A673 (cell line): ENCODE measurements at places on chromosomes 4 and X. TPM values are rescaled to one million over a fixed set of nuclear protein-coding genes. Genes with fewer than 3 reads are reported as not detected.

- peak; percentile 9 for DNase-seq
Observed at GRCh38 chrX:88135735-88136134, 611.3 kb upstream of the CPXCR1 start.

DNA sequence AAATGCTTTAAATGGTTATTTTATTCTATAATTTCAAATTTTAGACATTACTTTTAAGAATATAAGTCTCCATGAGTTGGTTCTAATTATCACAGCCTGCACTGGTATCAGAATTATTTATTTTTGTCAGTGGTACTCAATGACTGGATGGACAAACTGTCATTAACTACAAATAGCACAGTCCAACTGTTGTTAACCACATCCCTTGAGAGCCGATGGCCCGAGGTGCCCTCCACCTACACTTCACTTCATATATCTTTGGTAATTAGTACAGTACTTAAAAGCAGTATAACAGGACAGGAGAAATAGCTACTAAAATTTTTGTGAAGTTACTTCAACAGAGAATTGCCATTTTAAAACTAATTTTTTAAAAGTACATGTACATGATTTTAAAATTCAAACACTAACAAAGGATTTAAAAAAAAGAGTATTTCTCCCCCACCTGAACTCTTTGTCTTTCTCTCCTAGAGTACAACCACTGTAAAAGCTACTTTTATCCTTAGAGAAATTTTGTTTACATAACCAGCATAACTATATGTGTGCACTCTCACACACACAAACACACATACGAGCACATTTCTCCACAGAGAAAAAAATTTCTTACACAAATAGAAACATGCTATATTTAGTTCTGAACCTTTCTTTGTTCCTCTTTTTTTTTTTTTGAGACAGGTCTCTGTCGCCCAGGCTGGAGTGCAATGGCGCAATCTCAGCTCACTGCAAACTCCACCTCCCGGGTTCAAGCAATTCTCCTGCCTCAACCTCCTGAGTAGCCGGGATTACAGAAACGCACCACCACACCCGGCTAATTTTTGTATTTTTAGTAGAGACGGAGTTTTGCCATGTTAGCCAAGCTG is 6.5 kb downstream of the TIFA start:
- no peak for DNase-seq

Gene SLC10A4
- total RNA-seq, result 4.4 and 5.2 TPM in 2 replicates

DNA sequence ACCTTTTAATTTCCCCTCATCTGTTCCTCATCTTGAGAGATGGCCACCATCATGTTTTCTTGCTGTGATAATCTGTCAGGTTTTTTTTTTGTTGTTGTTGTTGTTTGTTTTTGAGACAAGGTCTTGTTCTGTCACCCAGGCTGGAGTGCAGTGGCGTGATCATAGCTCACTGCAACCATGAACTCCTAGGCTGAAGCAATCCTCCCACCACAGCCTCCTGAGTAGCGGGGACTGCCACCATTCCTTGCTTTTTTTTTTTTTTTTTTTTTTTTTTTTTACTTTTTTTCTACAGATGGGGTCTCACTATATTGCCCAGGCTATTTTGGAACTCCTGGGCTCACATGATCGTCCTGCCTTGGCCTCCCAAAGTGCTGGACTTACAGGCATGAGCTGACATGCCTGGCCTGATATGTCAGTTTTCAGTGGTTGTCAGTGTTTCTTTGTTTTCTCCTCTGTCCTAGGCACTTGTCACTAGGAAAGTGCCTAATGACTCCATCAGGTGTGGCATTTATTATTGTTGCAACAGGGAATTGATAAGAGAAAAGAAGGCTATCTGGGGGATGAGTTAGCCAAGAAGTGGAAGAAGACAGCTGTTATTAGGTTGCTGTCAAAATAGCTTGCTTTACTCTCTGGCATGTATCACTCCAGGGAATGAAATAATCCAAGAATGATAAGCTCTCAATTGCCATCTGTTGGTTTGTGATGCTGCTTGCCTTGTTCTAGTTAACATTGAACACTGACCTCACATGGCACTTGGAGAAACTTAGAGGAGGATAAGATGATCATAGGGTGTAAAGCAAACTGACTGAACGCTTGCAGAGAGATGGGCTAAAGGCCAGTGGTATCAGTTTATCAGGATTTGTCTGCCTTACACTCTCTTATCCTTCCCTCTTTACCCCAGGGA is 41.7 kb downstream of the TMEM164 start:
- no peak for DNase-seq

- peak; percentile 48 for DNase-seq
Observed at GRCh38 chrX:154738011-154738738, 12.7 kb downstream of the GAB3 start.

Gene ENPP6
- not detected in 2 replicates for total RNA-seq

- no peak for DNase-seq
Observed at GRCh38 chr4:153409924-153410501, 56.1 kb upstream of the TMEM131L start.

Gene UTP3
- total RNA-seq, result 16.2 and 17.1 TPM in 2 replicates

- DNase-seq, result no peak
Observed at GRCh38 chr4:163901319-163901718, 406.8 kb downstream of the TMA16 start.

DNA sequence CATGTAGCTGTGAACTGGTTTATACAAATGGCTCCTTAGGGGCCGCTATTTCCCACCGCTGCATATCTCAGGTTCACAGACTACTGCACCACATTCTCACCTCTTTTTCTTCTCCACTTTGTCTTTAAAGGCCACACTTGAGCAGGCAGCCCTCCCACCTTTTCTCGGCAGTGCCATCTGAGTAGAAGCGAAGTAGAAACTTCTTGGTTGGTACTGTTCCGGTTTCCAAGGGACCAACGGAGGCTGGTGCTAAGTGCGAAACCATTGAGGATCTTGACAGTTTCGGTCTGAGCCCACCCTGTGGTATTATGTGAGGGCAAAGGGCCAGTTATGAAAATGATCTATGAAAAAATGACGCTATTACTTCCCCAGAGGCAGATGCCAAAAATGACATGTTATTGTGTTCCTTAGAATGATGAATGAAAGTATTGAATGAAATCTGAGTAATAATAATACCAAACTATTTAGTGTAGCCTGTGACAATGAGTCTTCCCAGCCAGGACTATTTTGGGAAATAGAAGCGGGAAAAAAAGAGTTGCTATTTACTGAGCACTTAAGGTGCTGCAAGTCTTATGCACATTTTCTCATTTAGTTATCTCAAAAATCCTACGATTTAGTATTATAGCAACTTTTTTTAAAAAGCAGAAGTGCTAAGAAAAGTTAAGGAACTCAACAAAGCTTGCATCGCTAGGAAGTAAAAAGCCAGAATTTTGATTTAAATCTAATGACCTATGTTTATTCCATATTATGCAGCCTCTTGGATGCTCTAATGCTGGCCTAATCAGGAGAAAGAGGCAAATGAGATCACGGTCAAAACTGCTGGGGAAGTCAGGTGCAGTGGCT is 29.6 kb upstream of the CHRNA9 start:
- no peak for DNase-seq

DNA sequence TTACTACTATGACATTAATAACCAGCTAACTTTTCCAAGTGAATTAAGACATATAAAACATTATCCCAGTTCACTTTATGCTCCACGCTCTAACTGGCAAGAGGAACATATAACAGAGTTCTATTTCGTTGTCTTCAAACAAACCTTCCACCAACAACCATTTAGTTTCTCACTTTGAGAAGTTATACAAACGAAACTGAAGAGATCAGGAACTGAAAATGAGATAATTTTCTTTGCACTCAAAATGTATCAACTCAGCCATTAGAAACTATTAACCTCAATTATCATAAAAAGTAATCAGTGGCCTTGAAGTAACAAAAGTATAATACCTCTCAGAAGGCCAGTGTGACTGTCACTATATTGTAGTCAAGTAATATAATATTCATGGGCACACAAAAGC is 70.1 kb downstream of the CHM start:
- no peak for DNase-seq

DNA sequence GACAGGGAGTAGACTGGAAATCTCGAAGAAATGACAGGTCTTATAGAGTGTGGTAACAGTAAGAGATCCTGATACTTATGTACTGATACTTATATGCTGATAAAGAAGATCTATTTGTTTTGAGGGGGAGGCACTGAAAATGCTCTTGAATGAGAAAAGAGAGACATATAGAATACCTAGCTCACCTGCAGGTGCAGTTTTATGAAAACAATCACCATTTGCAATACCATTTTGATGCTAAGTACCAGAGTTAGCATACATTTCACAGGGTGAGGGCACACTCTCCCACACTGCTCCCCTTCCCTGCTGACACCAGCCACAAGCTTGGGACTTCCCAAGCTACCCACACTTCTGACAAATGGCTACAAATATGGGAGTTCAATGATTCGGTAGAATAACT is 1490.1 kb upstream of the IGFBP7 start:
- DNase-seq, result no peak

Gene CENPVL2
- total RNA-seq, result 1.5 and 1.7 TPM in 2 replicates

GRCh38 chr4:138967313-138967712 is 48.3 kb upstream of the NOCT start:
- no peak for DNase-seq

DNA sequence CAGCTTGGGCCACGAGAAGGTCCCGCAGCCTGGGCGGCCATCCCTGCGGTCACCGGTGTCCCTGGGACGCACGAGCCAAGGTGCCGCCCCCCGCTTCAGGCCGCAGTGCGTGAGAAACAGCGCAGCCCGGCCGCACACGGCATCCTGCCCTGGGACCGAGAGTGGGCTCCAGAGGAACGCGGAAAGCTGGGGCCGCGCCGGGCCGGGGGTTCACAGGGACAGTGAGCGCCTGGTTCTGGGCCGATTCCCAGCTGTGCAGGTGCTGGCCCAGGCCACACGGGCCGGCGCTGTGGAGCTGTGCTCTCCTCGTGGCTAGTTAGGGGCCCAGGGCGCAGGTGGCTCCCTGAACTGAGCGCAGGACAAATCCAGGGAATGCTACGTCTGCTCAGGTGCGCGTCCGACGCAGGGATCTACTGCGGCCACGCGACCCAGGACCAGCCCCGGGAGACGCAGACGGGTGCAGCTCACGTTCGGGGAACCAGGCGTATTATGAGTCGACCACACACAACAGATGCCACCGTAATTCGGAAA is 25.8 kb upstream of the GTPBP6 start:
- DNase-seq, result no peak

DNA sequence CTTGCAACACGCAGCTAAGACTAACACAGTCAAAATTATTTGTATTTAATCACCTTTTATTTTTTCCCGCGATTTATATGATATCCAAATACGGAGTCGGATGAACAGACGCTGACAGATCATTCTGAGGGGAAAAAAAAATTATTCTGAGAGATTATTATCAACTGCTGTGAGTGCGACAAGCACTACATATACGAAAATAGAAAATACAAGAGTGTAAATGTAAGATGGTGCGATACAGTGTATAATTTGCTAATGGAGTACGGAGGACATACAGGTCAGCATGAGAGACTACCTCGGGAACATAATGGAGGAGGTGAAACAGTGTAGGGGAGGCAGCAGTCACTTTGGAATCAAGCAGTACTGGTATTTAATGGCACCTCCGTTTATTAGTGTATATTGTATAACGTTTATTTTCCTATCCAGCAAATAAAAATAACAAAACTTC is 2.8 kb upstream of the LIN54 start:
- no peak for DNase-seq
